ENCODE measurements at places on chromosomes 6 and 20.

- DNase-seq = no peak
These were observed 10.5 kb downstream of the PTGIS start for GRCh38 chr20:49557449-49557848.

DNA sequence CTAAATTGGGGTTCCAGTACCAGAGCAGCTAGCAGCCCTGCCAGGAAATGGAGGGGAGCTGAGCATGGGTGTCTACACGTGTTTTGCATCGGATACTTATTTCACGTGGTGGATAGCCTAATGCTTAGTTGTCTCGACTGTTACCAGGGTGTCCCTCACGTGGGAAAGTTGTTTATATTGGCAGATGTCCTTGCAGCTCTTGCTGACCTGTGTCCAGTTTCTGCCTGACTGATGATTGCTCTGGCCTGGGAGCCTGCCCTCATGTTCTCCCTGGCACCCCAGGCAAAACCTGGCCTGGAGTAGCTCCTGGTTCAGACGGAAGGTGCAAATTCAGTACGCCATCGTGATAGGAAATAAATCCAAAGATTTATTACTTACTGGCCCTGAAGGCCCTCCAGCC, 11.8 kb upstream of the FERMT1 start:
- no peak for DNase-seq

- DNase-seq = no peak
These were observed 308.2 kb upstream of the THEMIS start for GRCh38 chr6:128208851-128209580.

DNA sequence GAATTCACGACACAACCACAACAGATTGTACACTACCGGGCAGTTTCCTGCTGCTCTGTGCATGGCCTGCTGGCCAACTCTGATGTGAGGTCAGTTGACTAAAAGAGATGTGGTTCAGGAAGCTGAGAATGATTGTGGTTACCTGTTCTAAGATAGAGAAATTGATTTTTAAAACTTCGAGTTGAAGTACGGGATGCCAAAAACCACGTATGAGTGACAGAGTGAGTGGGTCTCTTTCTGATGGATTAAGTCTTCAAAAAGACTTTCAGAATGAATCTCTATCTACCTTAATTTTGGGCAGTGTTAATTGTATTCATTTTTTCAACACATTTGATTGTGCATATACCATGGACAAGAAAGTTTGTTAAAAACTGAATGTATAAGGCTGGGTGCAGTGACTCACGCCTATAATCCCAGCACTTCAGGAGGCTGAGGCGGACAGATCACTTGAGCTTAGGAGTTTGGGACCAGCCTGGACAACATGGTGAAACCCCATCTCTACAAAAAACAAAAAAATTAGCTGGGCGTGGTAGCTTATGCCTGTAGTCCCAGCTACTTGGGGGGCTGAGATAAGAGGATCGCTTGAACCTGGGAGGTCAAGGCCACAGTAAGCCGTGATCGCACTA, 121.2 kb downstream of the SGK1 start:
- no peak for DNase-seq

DNA sequence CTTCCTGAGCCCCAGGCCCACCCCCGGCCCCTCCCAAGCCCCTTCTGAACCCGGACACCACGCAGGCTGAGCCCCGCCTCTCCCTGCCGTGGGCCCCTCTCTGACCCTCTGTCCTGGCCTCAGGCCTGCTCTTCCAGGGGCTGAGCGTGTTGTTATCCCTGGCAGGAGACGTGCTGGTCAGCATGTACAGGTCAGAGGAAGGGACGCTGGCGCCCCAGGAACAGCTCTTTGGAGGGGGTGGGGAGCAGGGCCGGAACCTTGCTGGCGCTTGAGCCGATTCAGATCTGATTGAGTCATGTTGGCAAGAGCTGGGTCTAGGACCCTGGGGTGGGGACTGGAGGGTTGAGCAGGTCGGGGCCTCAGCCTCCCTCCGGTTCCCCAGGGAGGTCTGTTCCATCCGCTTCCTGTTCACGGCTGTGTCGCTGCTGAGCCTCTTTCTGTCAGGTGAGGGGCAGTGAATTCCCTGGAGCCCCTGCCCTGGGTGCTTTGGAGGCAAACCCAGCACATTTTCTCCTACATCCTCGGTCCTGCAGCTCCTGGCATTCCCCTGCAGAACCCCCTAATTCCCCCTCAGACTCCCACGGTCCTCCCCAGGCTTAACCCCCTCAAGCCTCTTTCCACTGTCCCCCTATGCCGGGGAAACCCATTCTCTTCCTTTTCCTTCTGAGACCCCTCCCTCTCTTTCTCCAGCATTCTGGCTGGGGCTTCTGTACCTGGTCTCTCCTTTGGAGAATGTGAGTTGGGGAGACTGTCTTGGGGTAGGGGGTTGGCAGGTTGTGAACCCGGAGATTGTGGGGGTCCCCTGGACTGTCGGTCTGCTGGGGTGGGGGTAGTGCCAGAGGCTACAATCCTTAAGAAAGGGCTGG, 2.0 kb downstream of the SPAG4 start:
- peak; percentile 77 for DNase-seq
